ENCODE measurements at places on chromosomes 7 and 10.

GRCh38 chr7:138865843-138866242 is 67.8 kb upstream of the ATP6V0A4 start:
- DNase-seq, result no peak

GRCh38 chr10:31136930-31137885 is 105.5 kb upstream of the ZNF438 start:
- no peak for DNase-seq

DNA sequence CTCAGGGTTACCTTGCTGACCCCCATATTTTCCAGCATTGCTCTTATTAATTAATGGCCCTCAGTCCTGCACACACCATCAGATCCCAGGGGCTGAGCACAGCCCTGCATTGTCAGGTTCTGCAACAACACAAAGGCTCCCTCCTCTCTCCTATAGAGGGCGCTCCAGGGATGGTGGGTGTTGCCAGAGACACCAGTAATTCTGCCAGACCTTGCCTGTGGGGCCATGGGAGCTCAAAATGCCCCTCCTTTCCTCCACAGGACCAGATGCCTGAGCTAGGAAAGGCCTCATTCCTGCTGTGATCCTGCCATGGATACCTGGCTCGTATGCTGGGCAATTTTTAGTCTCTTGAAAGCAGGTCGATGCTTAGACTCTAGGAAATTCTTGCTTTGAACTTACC is 42.8 kb upstream of the PRSS58 start:
- DNase-seq, result no peak

GRCh38 chr7:26520483-26520882 is 228.8 kb downstream of the SNX10 start:
- no peak for DNase-seq

All from posterior cingulate gyrus (tissue), 11 donors.